Right renal pelvis (tissue), 4 donors: ENCODE measurements at places on chromosomes 16 and 17.

DNA sequence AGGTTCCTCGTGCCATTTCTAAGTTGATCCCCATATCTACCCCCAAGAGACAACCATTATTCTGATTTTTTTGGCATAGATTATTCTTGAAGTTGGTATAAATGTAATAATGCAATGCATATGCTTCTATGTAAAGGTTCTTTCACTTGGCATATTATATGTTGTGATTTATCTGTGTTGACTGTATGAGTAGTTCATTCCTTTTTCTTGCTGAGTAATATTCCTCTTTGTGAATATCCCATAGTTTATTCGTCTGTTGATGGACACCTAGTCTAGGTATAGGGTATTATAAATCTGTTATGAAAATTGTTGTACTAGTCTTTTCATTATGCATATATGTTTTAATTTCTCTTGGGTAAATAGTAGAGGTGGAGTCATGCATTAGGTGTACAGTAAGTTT lies 36.6 kb downstream of the TANC2 start:
- no peak for DNase-seq

GRCh38 chr17:18041776-18042175 lies 2.6 kb downstream of the GID4 start:
- no peak for DNase-seq

GRCh38 chr17:42629411-42630009 lies 20.0 kb downstream of the TUBG1 start:
- no peak for DNase-seq

GRCh38 chr17:34246446-34246845 lies 8.6 kb upstream of the CCL2 start:
- DNase-seq = no peak

GRCh38 chr17:77011173-77012011 lies 129.4 kb upstream of the SEC14L1 start:
- no peak for DNase-seq

DNA sequence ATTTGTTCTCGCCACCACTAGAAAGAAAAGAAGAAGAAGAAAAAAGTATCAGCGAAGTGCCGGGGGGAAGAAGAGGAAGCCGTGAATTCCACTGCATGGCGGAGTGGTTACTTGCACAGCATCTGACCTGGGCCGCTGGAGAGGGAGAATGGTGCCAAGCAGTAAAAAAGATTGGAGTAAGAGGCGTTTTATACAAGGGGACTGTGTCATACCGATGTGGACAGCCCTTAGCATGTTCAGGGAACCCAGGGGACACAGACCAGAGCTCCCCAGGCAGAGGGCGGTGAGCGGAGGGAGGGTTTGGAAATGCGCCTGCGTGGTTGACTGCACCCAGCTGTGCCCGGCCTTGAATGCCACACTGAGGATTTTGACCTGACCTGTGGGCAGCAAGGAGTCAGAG lies 52.8 kb downstream of the PLXDC1 start:
- no peak for DNase-seq

- no peak for DNase-seq
Observed at GRCh38 chr17:36152639-36153120, 23.8 kb downstream of the TBC1D3B start.

- no peak for DNase-seq
Observed at GRCh38 chr17:66443606-66444005, 141.2 kb downstream of the PRKCA start.

GRCh38 chr17:59378675-59379074 lies 47.2 kb downstream of the YPEL2 start:
- DNase-seq = no peak

- DNase-seq = no peak
Observed at GRCh38 chr17:7739746-7740145, 22.2 kb downstream of the DNAH2 start.

- no peak for DNase-seq
Observed at GRCh38 chr17:67400193-67400592, 23.1 kb downstream of the PITPNC1 start.

- DNase-seq = no peak
Observed at GRCh38 chr16:72937916-72938794, 109.8 kb downstream of the ZFHX3 start.

- no peak for DNase-seq
Observed at GRCh38 chr16:65494080-65494479, 372.2 kb upstream of the CDH11 start.

DNA sequence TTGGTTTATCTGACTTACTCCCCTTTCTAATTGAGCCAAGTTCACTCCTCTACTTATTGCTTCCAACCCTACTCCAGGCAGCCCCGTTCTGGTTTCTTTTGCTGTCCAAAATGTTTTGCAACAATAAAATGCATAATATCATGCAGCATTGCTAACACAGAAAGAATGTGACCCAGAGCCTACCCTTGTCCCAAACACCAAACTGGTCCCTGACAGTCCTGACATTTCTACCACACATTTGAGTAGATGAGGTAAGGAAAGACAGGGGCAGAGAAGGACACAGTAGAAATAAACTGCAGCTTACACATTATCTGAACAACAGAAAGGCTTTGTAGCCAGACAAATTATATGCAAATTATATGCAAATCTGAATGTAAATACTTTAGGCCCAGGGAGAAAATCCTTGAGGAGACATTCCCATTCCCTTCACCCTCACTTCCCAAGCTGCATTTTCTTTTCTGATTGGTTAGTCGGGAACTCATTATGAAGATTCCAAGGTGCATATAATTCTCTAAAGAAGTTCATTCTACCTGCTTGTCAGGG lies 31.6 kb downstream of the SOX9 start:
- no peak for DNase-seq

DNA sequence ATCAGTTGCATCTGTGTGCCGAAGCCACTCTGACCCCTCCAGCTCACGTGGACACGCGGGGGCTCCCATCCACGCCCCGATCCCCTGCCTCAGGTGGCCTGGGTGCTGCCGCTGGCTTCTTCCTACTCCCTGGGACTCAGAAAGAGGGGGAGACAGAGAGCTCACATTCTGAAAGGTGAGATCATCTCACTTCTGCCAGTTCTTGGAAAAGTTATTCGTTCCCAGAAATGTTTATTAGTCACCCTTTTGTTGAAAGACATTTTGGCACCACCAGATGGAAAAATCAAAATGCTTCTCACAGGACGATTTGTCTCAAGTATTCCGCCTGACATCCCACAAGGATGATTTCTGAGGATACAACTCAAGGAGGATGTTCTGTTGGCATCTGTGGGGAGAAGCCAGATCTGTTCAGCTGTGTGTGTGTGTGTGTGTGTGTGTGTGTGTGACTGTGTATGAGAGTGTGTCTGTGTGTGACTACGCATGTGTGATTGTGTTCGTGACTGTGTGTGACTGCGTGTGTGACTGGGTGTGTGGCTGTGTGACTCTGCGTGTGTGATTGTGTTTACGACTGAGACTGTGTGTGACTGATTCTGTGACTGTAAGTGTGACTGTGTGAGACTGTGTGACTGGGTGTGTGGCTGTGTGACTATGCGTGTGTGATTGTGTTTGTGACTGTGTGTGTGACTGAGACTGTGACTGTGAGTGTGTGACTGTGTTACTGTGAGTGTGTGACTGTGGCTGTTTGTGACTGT lies 207.3 kb downstream of the NTN1 start:
- no peak for DNase-seq

DNA sequence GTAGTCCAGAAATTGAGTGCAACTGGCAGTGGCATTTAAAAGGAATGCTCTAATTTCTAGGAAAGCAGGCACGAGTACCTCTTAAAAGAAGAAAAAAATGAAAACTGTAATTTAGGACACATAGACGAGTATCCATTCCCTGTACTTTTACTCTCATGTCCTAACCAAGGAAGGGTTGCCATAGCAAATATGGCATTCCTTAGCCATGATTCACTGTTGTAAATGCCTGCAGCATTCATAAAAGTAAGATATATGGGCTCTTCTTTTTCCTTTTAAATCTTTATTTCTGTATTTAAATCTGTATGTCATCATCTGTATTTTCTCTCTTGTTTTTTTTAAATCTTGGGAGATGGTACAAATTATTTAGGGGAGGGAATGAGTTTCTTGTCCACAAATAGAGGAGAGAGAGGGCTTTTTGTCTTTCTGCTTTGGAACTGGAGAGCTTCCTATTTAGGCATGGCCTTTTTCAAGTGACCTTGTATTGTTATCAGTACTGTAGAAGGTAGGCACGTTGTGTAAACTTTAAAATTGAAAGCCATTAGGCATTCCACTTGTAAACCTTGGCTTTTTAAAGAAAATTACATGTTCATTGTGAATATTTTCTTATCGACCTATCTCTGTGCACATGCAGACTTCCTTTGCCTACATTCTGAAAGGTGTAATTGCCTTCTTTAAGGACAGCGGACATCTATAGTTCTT lies 50.0 kb downstream of the TENT4B start:
- DNase-seq = no peak

DNA sequence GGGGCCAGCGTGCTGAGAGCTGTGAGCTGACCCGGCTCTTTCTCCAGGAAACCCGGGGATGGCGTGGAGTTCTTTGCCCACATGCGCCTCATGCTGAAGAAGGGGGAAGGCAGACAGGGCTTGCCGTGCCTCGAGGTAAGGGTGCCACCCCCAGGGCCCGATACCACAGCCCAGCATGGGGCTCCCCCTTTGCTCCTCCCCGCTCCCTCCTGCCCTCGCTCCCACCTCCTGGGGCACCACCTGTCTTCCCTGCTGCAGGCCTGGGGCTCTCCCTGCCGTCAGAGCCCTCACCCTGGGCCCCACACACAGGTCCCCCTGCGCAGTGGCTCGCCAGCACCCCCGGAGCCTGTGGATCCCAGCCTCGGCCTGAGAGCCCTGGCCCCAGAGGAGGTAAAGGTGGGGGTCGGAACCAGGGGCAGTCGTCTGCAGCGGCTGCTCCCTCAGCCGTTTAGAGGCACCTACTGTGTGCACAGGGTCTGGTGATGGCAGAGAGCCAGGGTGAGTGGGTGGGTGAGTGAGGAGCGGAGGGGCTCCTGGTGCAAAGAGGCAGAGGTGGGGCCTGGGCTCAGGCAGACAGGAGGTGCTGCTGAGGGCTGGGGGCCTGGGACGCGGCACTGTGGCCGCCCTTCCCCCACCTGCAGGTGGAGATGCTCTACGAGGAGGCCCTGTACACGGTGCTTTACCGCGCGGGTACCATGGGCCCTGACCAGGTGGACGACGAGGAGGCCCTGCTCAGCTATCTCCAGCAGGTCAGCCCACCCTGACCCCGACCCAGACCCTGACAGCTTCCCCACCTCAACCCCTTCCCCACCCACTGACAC lies 5.6 kb downstream of the BAIAP3 start:
- DNase-seq = no peak

- no peak for DNase-seq
Observed at GRCh38 chr17:29390851-29391631, 878 bp downstream of the TAOK1 start.

GRCh38 chr16:24139282-24139681 lies 116.9 kb upstream of the CACNG3 start:
- no peak for DNase-seq
